ENCODE measurements at places on chromosomes 5 and 9.

GRCh38 chr5:155564541-155564940, 551.0 kb downstream of the KIF4B start:
- DNase-seq = no peak

DNA sequence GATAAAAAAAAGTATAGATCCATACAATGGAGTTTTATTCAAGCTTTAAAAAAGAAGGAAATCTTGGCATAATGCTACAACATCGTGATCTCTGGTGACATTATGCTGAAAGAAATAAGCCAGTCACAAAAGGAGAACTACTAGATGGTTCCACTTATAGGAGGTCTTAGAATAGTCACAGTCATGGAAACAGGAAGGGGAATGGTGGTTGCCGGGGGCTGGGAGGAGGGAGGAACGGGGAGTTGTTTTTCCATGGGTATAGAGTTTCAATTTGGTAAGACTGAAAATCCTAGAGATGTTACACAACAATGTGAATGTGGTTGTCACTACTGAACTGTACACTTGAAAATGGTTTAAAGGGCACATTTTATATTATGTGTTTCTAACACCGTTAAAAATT, 94.5 kb downstream of the CFAP90 start:
- no peak for DNase-seq

GRCh38 chr5:179974946-179975712, 67.4 kb upstream of the TBC1D9B start:
- DNase-seq = no peak

- no peak for DNase-seq
Observed at GRCh38 chr9:13324988-13325387, 45.5 kb upstream of the MPDZ start.

GRCh38 chr5:152270096-152270495, 135.0 kb downstream of the NMUR2 start:
- no peak for DNase-seq

DNA sequence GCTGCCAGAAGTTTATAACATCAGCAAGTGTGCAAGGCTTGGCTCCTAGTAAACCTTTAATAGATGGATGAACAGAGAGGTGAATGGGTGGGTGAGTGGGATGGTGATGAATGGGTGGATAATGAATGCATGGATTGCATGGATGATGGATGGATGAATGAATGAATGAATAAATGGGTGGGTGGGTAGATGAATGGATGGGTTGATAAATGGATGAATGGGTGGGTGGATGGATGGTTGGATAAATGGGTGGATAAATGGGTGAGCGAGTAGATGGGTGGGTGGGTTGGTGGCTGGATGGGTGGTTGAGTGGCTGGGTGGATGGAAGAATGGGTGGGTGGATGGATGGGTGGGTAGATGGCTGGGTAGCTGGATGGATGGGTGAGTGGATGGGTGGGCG, 28.5 kb upstream of the CEP72 start:
- DNase-seq = no peak

DNA sequence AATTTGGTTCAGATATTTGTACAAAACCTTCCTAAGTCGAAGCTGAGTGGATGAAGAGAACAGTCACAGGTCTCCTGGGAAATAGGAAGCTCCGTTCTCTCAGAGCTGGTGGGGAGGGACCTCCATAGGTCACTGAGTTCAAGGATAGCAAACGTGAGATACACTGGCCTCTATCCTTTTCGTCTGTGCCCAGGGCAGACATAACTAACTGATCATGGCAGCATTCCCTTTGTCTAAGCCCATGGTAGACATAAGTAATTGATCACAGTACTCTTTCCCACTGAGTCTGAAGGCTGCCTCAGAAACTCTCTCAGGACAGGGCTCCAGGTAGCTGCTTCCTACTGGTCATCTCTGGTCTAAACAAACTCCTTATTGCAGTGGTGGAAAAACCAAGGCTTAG, 12.3 kb upstream of the CORO2A start:
- no peak for DNase-seq

GRCh38 chr5:40240111-40240510, 439.6 kb upstream of the PTGER4 start:
- DNase-seq = no peak

DNA sequence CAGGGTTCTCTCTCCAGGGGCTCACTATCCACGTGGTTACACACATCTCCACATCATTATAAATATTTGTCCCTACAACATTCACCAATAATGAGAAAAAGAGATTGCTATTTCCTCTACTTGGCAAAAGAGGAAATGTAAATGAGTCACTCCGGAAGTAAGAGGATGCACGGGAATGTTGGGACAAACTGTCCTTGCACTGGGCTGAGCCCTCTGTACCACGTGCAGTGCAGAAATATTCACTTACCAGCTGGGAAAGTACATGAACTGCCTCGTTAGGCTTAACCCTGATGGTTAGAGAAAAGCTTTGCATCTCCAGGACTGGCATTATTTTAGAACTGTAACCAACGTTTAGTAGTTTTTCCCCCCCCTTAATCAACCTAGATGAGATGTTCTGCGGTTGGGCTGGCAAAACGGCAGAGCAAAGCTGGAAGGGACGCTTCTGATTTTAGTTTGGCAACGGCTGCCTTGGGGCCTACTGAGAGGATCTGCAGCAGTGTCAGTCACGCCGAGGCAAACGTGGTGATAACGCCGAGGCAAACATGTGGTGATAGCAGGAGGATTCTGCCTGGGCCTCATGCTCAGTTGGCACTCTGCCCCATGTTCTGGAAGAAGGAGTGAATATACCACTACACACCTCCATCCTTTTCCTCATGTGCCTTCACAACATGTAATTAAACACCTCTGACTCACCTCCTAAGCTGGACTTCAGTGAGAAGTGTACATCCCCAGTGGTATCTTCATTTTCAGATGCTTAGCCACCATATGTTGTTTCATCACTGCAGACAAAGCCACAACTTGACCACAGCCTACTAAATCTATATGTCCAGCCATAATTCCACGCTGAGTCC, 661.4 kb upstream of the KLF4 start:
- DNase-seq = no peak

- DNase-seq = no peak
Observed at GRCh38 chr5:148374690-148375360, 8.9 kb upstream of the FBXO38 start.

- no peak for DNase-seq
Observed at GRCh38 chr5:37251665-37252064, 2.5 kb upstream of the CPLANE1 start.

DNA sequence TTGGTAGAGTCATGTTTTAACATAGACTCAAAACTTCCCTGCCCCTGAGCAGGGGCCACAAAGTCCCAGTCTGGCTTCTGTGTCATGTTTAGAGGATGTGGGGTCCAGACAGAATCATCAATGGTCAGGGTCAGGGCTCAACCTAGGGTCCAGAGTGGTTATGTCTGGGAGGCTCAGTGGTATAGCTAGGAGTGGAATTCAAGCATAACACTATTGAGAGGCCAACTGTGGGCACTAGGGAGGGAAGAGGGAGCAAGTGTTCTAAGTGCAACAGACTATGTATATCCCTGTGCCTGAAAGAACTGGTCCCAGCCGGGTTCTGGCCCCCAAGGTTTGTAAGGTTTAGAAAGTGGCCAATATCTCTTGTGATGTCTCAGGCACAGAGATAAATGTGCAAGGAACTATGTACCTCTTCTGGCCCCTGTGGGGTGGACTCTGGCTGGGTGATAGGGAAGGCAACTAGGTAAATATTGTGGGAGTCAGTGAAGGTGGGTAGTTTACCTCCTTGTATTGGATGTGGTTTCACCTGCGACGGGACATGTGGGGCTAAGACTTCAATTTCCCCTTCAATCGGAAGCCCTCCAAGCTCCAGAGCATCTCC, 14.0 kb downstream of the MYORG start:
- peak; percentile 2 for DNase-seq

DNA sequence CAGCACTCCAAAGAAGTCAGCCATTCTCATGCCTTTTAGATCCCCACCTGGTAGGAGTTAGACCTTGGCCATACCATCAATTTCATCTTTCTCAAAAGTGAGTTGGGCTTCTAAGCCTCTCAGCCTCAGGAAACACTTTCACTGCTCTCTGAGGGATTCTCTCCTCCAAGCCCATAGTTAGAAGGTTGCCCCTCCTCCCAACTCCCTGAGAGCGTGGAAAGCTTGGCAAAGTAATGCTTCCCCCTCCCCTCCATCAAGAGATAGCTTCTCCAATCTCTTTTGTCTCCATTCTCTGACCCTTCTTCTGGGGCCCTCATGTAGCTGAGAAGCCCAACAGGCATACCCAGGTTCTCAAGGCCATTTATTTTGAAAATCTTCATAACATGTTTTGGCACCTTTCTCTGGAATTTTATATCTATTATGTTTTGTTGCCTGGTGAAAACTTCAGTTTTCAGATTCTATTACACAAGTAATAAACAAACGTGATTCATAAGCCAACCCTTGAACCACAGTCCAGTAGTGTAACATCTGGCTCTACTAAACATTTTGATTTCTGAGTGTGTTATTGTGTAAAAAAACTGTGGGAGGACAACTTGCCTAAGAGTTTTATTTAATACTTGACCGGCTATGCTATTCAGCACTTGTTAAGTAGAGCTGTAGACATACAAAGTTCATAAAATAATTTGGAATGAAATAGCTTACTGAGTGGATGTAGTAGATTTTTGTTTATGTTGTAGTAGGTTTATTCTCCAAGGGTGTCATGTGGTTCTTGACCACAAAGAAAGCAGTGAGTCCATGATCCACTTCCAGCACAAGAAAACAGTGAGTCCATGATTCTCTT, 17.1 kb downstream of the LVRN start:
- DNase-seq = no peak

DNA sequence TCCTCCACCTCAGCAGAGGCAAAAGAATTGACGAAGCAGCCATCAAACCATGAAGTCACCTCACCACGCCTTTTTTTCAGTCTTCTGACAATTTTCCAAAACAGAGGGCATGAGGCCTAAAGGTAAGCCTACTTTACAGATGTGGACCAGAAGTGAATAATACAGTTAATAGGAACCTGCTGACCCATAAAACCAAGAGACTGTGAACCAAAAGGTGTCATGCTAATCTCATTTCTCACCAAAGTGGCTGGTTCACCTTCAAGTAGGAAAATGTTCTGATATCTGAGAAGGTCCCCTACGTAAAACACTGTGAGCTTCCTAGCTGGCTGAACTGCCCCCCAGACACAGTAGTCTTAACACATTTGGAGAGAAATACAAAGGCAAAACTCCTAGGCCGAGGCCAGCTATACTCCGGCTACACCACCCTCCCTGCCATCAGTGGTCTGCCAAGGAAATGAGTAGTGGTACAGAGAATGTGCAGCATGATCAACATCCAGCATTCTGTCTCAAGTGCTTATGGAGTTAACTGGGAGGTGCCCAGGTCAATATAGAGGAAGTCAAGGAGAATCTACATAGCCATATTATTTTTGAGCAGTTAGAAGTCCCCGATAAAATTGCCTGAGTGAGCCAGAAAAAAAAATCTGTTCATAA, 19.3 kb upstream of the F2RL2 start:
- no peak for DNase-seq

DNA sequence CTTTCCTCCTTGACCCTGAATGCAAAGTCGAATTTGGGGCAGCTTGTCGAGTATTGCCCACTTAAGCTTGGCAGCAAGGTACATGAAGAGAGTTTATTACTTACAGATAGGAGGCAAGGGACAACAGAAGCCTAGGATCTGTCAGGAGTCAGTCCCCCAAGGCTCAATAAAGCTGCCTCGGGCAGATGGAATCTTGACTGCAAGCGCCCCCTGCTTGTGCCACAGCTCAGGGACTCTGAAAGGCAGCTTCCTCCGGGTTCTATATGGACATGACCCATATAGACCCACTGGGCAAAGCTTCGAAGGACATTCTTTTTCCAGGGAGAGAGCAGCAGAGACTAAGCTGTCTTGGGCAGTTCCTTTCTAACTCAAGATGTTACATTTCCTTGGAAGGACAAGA, 971.5 kb downstream of the EFNA5 start:
- no peak for DNase-seq

DNA sequence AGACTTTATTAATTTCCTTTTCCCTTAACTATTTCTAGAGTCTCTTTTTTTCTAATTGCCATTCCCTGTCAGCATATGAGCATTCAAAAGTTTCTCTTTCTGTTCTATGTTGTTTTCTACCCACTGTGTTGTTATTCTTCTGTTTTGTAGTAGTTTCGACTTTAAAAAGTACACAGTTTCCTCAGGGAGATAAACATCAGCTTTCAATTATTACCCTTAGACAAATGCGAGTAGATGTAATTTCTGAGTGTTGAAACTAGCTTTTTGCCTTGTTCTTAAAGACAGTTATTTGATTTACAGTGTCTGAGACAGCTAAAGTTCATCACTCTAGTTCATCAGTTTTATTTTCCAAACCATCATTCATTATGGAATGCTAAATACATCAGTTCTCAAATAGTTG, 19.5 kb downstream of the MTREX start:
- DNase-seq = no peak

DNA sequence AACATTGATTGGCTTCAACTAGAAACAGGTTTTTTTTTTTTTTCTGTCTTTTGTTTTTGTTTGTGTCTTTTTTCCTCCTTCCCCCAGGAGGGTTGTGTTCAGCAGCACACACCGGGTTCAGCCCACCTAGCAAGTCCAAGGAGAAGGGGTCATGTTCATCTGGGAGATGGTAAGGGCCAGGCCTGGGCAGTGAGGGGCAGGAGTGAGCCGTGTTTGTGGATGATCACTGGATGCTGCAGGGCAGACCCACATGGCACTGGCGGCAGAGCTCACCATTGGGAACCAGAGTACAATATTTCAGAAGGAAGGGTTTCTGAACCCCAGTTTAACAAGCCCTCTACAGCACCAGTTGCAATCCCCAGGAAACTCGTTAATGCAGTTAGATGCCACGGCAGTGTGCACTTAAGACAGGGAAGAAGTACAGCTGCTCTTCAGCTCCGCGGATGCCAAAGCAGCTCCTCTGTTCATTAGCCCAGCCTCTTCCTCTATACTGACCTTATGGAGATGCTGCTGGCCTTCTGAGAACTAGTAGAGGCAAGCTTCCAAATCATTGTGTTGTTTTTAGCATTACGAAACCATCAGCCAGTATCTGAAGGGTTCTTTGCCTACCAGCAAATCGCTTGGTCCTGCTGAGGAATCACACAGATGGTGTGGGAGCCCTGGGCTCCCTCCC, 508.2 kb upstream of the WWC1 start:
- DNase-seq = no peak

- no peak for DNase-seq
Observed at GRCh38 chr9:75462866-75463265, 374.6 kb downstream of the OSTF1 start.

GRCh38 chr9:134135343-134136117, at the start of gene WDR5:
WDR5 (plus strand) TSS chr9:134136082; CDS start chr9:134139878, 3,796 bp downstream.
- peak; percentile 96 for DNase-seq

- DNase-seq = no peak
Observed at GRCh38 chr9:110283751-110284150, 27.4 kb upstream of the TXN start.

- no peak for DNase-seq
Observed at GRCh38 chr5:91403438-91403837, 20.3 kb upstream of the ARRDC3 start.
